Non-pigmented ciliary epithelial cell (primary cell): ENCODE measurements at places on chromosomes 16 and 17.

- DNase-seq = no peak
Measured at GRCh38 chr16:7026639-7027038, 306.0 kb upstream of the RBFOX1 start.

GRCh38 chr17:9209347-9209746 lies 188.0 kb downstream of the NTN1 start:
- DNase-seq = no peak

DNA sequence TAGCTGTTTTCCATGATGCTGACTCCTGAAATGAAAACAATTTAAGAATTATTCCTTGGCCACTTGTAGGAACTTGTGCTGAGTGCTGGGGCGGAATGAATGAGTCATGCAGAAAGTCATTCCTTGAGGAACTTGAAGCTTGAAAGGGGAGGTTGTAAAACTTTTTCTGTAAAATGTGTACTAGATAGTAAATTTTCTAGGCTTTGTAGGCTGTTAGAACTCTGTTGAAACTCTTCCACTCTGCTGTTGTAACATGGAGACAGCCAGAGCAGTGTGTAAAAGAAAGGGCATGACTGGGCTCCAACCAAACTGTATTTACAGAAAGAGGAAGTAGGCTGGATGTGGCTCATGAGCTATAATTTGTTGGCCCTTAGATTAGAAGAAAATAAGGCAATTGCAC lies 46.1 kb downstream of the ABCA8 start:
- peak; percentile 92 for DNase-seq

GRCh38 chr16:8851761-8852403 lies 16.9 kb downstream of the CARHSP1 start:
- no peak for DNase-seq

GRCh38 chr17:10171122-10171571 lies 27.3 kb downstream of the GAS7 start:
- no peak for DNase-seq

- DNase-seq = no peak
Measured at GRCh38 chr16:4780235-4780634, 7.9 kb downstream of the SEPTIN12 start.
